ENCODE measurements at places on chromosomes 11 and 22.

GRCh38 chr11:75151346-75152047 lies 590 bp downstream of the SLCO2B1 start:
- DNase-seq, result no peak

- no peak for DNase-seq
These were observed 146.3 kb downstream of the COMMD9 start for GRCh38 chr11:36142879-36143278.

DNA sequence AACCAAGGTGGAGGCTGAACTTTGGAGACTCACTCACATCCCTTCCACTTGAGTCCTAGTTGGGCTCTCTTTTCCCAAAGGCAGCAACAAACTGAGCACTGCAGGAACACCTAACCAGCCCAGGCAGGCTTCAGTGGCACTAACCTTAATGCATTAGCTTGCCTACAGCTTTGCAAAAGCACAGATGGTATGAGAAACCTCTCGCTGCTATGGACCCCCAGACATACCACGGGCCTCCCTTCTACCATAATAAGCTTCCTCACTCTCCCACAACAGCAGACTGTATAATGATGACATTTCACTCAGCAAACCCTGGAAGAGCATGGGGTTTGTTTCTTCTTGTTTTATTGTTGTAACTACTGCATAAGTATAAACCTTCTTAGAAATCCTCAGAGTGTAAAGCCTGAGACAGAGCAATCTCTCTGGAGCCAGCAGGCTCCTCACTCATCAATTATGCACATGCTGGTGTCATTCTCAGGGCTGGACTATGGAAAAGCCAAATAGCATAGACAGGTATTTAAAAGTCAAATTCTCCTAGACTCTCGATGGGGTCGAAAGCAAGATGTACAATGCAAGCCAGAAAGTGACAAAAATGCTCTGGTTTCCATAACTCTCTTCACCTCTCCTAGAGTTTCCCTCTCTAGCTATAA lies 167.6 kb downstream of the NXPE2 start:
- no peak for DNase-seq

- no peak for DNase-seq
These were observed 108.0 kb upstream of the ANO1 start for GRCh38 chr11:69969890-69970784.

- no peak for DNase-seq
These were observed 36.4 kb upstream of the CARD16 start for GRCh38 chr11:105081412-105082150.

DNA sequence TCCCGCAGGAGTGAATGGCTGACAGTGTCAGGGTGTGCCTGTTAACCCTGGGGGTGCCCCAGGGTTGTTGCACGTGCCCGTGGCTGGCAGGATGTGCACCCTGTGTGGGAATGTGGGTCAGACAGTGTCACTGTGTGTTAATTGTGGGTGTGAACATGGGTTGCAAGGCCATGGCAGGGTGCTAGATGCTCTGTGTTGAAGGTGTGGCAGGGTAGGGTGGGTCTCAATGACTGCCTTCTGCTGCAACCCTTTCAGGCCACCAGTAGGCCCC lies 8.3 kb downstream of the RIN1 start:
- no peak for DNase-seq

GRCh38 chr11:60513496-60514460 lies 1.4 kb upstream of the MS4A13 start:
- DNase-seq, result no peak

- no peak for DNase-seq
These were observed 36.1 kb downstream of the ME3 start for GRCh38 chr11:86636275-86636674.

- no peak for DNase-seq
These were observed 26.2 kb downstream of the OR2AG2 start for GRCh38 chr11:6745465-6746015.

DNA sequence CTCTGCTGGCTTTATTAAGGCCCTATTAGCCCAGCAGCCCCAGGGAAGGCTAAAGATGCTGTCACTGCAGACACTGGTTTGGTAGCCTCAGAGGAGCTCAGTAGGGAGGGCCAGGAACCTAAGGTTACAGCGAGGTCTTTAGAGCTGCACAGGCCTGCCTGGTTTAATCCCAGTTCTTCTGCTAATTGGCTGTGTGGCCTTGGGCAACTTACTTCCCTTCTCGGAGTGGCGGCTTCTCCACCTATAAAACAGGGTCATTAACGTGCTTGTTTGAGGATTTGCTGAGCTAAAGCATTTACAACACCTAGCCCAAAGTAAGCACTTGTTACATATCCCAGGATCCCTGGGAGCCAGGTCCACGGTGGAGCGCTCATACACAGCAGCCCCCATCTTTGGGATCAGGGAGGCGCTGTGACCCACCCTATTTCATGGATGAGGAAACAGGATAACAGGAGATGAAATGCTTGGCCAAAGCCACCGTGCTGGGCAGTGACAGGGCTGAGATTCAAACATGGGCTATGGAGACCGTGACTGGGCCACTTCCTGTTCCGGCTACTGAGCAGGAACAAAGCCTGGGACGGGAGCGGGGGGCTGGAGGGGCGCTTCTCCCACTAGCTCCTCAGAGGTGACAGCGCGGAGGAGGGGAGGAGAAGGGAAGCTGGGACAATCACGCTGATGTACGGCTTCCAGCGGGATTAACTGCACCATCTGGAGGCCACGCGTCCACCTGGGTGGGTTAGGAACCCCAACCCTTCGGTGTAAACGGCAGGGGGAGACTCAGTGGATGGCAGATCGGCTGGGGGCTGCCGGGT lies 61.5 kb downstream of the IGLL1 start:
- DNase-seq, result no peak

- no peak for DNase-seq
These were observed 6.9 kb upstream of the TOM1 start for GRCh38 chr22:35292786-35293185.

- DNase-seq, result no peak
These were observed 88.7 kb downstream of the STIM1 start for GRCh38 chr11:3944198-3944597.

GRCh38 chr22:25212337-25212736 lies 7.1 kb upstream of the CRYBB2 start:
- no peak for DNase-seq

DNA sequence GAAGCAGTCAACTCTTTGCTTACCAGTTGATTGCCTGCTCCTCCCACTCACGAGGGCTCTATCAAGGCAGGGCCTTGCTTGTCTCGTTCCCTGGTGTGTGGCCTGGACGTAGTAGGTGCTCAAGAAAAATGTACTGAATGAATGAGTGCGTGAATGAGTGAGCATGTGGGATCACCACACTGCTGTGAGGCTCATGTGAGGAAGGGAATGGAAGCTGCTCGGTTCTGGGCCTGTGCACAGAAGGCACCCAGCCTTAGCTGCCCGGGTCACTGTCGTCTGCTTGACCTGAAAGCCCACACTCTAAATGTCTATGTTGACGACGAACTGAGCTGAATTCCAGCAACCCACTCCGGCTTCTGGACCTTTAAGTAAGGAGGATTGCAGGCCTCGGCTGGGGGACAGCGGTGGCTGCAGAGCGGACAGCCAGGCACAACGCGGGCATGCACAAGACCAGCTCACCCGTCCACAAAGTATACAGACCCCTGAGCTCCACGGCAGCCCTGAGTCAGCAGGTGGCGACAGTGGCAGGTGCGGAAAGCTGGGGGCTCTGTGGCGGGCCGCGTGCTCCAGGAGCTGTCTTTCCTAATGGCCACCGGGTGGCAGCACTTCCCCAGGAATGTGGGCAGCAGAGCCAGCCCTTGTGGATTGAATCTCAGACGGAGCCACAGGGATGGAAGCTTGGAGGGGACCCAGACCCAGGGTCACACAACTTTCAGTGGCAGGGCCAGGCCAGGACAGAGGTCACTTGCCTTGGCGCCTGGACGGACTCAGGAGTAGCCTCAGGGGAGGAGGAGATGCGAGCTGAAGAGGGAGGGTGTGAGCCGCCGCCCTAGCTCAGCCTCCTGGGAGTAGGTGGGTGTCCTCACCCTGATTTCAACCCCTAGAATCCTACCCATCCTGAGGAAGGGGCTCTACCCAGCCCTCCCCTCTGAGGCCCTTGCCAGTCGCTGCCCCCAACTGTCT lies 5.0 kb upstream of the PICK1 start:
- DNase-seq, result peak; percentile 53

- no peak for DNase-seq
These were observed 36.6 kb downstream of the PARVG start for GRCh38 chr22:44217346-44217745.

Data from activated naive CD4-positive, alpha-beta T cell (primary cell).